ENCODE measurements at places on chromosomes 3 and 15.

DNA sequence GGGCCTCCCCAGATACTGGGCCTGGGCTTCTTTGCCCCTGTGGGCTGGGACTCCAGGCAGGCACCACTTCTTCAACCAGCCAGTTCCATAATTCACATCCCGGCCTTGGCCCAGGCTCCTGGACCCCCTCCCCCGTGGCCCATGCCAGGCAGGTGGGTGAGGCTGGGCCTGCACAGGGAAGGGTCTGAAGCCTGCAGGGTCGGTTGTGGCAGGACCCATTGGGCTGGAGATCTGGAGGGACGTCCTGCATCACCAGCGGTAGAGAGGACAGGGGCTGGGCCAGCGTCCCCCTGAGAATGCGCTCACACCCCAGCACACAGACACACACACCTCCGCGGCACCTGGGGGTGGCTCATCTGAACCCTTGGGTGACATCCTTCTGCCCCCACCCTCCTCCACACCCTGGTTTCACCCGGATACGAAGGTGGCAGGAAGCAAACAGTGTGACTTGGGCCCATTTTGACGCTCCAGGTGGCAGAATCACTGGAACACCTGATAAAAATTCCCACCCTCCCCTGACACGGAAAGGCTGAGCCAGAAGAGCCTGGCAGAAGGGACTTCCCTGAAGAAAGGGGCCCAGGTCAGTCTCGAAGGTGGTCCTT lies 15.4 kb downstream of the ZDHHC19 start:
- DNase-seq: no peak

- no peak for DNase-seq
Observed at GRCh38 chr3:133490468-133491351, 82.8 kb upstream of the CDV3 start.

DNA sequence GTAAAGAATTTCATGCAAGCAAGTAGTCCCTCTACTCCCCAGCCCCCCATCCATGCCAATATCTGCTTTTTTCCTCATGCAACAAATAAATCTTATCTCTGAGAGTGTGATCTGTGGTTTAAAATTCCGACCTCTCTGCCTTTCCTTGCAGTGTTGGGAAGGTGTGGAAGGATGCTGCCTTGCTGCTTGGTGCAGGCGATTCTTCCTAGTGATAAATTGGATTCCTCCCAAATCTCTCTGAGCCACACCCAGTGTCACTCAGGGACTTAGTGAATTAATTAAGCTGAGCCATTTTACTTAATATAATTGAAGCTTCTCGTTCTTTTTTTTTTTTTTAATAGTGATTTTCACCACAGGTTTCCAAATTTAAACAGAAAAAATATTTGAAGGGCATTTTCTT lies 3.4 kb downstream of the GAP43 start:
- no peak for DNase-seq

GRCh38 chr3:146160321-146160963 lies 542 bp downstream of the PLOD2 start:
- DNase-seq: no peak

GRCh38 chr3:180959691-180960090 lies 29.8 kb downstream of the DNAJC19 start:
- DNase-seq: no peak

- DNase-seq: no peak
Observed at GRCh38 chr15:92638291-92638708, 17.3 kb downstream of the FAM174B start.

Data from RKO (cell line).